ENCODE measurements at places on chromosomes 16 and 17. TPM values are rescaled to one million over a fixed set of nuclear protein-coding genes. Genes with fewer than 3 reads are reported as not detected.

- DNase-seq = no peak
Observed at GRCh38 chr17:2453866-2454265, 53.0 kb upstream of the MNT start.

DNA sequence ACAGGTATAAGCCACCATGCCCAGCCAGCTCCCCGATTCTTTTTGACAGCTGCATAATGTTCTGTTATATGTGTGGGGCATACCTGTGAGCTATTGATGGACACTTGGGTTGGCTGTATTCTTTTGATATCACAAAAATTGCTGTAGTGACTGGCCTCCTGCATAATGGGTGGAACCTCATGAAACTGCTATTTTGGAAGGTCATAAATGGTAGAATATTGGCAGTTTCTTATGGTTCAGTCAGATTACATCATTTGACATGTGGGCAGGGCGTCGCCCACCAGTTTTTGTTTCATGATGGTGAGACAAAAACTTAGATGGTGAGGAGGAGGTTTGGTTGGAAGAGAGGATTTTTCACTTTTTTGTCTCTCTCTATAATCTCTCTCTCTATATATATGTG is 26.7 kb upstream of the POLR3E start:
- no peak for DNase-seq

GRCh38 chr17:7840441-7840840 is 6.4 kb downstream of the KDM6B start:
- no peak for DNase-seq

DNA sequence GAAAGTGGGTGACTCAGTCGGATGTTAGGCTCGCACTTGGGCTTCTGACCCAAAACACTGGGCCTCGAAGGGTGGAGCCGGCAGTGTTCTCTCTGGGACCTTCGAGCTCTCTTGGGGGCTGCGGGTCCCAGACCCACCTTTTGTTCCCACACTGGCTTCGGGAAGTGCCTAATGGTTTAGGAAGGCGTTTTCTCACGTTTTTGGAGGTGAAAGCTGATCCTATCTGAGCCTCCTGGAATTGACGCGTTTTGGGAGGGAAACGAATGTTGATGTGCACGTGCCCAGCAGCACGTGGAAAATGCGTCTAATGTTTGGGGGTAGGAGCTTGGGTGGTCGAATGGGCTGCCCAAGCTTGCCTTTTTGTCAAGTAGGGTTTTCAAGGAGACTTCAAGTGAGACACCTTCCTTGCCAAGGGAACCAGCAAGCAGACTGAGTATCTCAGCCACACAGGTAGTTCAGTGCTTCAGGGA is 666 bp downstream of the HGS start:
- DNase-seq = no peak

- no peak for DNase-seq
Observed at GRCh38 chr17:31534223-31534888, 142.9 kb downstream of the RAB11FIP4 start.

GRCh38 chr17:51914577-51914976 is 243.9 kb downstream of the CA10 start:
- no peak for DNase-seq

DNA sequence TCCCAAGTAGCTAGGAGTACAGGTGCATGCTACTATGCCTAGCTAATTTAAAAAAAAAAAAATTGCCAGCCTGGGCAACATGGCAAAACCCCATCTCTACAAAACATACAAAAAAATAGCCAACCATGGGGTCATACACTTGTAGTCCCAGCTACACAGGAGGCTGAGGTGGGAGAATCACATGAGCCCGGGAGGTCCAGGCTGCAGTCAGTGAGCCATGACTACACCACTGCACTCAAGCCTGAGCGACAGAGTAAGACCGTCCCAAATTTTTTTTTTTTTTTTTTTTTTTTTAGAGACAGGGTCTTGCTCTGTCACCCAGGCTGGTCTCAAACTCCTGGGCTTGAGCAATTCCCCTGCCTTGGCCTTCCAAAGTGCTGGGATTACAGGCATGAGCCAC is 14.8 kb downstream of the CHAD start:
- no peak for DNase-seq

- no peak for DNase-seq
Observed at GRCh38 chr17:5019475-5019956, 15.7 kb downstream of the SLC52A1 start.

DNA sequence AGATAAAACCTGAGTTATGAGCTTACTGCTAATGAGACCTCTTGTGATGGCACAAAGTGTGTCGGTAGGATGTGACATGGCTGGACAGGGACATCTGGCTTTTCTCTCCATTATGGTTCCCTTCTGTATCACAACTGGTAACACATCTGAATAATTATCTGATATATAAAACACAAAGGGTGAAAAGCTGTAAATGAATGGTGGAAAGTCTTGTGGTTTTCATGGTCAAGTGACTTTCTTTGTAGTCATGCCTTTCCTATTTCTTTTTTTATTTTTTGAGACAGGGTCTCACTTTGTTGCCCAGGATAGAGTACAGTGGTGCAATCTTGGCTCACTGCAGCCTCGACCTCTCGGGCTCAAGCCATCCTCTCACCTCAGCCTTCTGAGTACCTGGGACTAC is 35.3 kb upstream of the ZFHX3 start:
- no peak for DNase-seq

GRCh38 chr16:61929776-61930175 is 106.5 kb downstream of the CDH8 start:
- no peak for DNase-seq

DNA sequence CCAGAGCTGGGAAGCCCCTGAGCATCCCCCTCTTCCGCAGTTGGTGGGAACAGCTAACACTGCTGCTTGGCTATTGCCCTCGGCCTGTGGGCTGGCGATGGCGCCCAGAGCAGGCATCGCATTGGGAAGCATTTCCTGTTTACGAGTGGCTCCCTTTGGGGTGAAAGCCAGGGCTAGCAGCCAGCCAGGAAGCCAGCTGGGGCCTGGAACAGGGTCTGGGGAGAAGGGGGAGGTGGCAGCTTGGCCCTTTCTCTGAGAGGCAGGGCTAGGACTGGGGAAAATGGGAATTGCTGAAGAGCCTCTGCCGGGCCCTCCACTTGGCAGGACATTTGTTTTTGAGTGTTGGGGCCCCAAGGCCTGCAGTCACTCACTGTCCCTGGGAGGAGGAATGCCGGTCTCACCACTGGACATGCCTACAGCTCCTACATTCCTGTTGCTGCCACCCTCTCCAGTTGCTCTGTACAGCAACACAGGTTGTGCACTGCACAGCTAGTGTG is 2.4 kb upstream of the MTSS2 start:
- DNase-seq = peak; percentile 87

- DNase-seq = no peak
Observed at GRCh38 chr17:39064374-39064773, 87.1 kb downstream of the PLXDC1 start.

DNA sequence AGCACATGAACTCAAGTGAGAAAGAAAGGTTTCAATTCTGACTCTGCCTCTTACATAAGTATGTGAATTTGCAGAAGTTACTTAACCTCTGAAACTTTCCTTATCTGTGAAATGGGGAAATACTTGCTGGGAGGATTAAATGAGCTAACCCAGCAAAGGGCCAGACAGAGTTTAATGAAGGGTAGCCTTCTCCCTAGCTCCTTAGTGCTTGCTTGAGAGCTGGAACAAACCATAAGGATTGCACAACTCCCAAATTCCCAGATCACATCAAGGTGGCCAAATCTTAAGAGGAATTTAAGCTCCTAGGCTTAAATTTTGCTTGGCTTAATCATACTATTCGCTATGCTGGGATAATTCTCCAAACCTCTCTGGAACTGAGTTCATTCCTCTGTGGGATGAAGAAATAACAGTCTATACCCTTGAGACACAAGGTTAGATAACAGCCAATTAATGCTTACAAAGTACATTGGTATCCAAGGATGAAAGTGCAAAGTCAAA is 11.8 kb upstream of the WSB1 start:
- DNase-seq = no peak

DNA sequence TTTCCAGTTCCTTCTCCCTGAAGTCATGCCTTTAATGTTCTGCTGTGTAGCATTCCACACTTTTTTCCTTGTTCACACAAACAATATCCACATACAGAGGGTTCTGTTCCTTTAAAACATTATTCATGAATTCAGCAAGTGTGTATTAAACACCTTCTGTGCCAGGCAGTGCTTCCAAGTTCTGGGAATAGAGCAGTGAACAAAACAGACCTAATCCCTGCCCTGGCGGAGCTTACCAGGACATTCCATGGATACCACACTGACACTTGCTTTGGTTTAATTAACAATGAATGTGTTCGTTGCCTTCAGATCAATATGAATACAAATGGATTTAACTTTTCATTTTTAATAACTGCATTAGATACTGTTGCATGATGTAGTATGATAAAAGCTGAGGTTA is 57.9 kb upstream of the CLEC19A start:
- DNase-seq = peak; percentile 27

DNA sequence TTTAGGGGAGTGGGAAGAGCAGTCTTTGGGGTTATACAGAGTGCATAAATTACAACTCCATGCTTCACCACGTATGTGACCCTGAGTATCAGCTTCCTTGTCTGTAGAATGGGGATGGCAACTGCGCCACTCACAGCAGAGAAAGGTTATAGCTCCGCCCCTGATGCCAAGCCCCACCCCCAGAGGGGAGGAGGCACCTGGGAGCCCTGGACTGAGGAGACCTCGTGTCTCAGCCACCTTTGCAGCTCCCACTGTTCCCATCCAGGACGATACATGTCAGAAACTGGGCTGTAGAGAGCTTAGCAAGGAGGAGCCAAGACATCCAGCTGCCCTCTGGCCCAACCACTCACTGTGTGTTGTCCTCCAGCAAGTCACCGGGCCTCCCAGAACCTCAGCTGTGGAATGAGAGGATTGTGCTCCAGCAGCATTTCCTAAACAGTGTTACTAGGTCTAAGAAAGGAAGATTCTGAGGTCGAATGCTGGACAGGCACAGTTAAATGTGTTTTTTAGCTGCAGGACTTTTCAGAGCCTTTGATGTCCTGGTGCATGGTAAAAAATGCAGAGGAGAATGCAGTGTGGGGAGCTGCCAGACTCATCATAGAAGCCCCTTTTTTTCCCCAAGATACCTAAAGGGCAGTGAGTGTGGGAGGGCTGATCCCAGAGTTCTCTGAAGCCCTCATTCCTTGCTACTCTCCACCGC is 49.4 kb downstream of the BEAN1 start:
- DNase-seq = no peak

DNA sequence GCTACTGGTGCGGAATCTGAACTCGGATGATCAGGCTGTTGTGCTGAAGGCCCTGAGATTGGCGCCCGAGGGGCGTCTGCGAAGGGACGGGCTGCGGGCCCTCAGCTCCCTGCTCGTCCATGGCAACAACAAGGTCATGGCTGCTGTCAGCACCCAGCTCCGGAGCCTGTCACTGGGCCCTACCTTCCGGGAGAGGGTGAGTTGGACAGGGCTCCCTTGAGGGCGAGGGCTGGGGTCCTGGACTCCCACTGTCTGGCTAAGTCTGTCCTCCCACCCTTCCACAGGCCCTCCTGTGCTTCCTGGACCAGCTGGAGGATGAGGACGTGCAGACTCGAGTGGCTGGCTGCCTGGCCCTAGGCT is 16.7 kb upstream of the CTCF start:
- DNase-seq = no peak

Gene MBTPS1
- total RNA-seq = 96.9 TPM

Gene ZNF469
- 4.4 TPM for total RNA-seq

Gene BCL7C
- 24.2 TPM for total RNA-seq

Gene GUCY2D
- not detected for total RNA-seq

Gene C16orf89
- 5.3 TPM for total RNA-seq

Gene IL17C
- total RNA-seq = not detected

Gene MT1M
- 1.7 TPM for total RNA-seq

Gene CLEC18B
- 0.41 TPM for total RNA-seq

Gene SMIM22
- not detected for total RNA-seq

Gene ITGAD
- total RNA-seq = not detected

Gene IRF8
- 12.2 TPM for total RNA-seq

Gene HOXB8
- total RNA-seq = not detected

Gene BRIP1
- 6.5 TPM for total RNA-seq

Gene MT4
- total RNA-seq = not detected

Gene TNP2
- not detected for total RNA-seq

Gene CTRB2
- total RNA-seq = not detected
